ENCODE measurements at places on chromosomes 7 and 10.
A peak's percentile ranks its signal among the peaks of the same experiment; 100 is the strongest.

DNA sequence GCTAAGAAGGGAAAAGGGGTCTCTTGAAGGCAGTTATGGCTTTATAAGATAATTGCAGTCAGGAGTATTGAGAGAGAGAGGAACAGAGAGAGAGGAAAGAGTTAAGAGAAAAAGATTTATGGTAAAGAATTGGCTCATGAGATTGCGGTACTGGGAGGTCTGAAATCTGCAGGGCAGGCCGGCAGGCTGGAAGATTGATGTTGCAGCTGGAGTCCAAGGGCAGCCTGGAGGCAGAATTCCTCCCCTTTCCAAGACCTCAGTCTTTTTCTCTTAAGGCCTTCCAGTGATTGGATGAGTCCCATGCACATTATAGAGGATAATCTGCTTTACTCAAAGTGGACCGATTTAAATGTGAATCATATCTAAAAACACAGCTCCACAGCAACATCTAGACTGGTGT lies 68.4 kb downstream of the HACD1 start:
- no peak for DNase-seq

GRCh38 chr10:104441329-104442000 lies 87.8 kb downstream of the CFAP58 start:
- DNase-seq: peak; percentile 56

DNA sequence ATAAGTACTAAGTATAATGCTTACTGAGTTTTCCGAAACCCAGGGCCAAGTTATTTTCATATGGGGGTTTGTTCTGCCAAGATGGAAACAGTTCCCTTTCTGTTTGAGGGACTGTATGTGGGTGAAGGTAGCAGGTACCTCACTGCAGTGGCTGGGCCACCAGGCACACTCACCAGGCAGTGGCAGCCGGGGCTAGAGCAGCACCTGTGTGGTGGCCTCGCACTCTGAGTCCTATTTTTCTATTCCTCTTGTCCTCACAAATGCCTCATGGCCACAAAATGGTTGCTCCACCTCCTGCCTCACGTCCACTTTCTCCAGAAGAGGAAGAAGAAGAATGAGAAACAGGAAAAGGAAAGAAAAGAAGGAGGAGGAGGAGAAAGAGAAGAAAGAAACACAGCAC lies 167.3 kb upstream of the SHH start:
- no peak for DNase-seq

- DNase-seq: no peak
These were observed 2.0 kb downstream of the GAL3ST4 start for GRCh38 chr7:100166317-100166940.

GRCh38 chr7:12898620-12899019 lies 211.2 kb downstream of the ARL4A start:
- DNase-seq: no peak

DNA sequence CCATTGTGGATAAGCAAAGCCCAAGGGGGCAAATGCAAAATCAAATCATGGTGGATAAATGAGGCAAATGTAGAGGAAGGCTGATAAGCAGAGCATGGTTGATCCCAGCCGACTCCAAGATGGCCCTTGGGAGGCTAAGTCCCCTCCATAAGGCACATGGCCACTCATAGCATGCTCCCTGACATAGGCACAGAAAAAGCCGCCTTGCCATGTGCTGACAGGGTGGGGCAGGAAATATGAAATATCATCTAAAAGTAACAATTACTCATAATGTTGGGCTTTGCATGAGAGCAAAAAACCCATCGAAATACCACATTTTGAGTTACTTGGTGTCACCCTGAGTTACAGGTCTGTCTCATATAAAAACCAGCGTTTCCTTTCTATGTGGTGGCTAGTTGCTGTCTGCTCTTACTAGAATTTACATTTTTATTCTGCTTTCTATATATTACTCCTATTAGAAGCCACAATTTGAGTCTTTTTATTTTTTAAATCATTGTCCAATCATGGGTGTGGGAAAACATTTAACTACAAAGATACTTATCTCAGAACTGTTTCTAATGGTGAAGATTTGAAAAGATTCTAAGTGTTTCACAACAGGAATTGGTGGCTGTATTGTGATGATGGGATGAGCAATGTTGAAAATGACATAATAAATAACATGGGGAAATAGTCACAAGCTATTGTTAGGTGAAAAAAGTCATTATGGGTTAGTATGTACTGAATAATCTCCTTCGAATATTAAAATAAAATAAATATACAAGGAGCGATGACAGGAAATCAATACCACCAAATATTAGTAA lies 102.7 kb downstream of the CUBN start:
- peak; percentile 32 for DNase-seq

DNA sequence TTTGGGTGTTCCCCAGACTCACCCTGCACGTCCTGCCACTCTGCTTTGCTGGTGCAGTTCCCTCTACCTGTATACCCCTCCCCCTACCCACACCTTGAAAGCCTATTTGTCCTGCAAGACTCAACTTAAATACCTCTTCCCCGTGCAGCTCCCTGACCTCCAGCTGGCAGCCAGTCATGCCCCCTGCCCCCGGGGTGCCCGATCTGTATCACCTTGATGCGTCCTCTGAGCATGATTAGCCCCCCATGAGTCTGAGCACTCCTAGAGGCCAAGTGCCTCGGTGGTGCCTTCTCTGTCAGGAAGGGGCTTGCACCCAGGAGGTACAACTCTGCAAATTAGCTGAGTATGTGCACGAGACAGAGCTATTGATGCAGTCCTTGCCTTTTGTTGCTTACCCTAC lies 95.1 kb downstream of the RGS10 start:
- no peak for DNase-seq

GRCh38 chr7:992709-993607 lies 10.0 kb downstream of the CYP2W1 start:
- DNase-seq: peak; percentile 87

- no peak for DNase-seq
These were observed 1.6 kb downstream of the POLM start for GRCh38 chr7:44080686-44081265.

DNA sequence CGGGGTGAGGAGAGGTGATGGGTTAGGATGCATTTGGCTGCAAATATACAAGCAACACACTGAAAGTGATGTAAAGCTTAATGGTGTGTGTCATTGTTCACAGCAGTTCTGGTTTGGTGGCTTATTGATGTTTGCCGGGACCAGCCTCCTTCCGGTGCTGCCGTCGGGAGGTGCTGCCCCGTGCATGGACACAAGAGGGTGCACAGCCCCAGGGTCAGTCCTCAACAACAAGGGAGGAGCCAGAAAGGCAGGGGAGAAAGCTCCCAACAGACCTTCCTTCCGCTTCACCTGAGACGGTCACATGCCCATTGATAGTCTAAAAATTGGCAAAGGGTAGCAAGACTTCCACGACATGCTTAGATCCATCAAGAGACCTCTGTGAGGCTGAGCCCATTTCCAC lies 9.5 kb downstream of the RNF32 start:
- DNase-seq: peak; percentile 35

DNA sequence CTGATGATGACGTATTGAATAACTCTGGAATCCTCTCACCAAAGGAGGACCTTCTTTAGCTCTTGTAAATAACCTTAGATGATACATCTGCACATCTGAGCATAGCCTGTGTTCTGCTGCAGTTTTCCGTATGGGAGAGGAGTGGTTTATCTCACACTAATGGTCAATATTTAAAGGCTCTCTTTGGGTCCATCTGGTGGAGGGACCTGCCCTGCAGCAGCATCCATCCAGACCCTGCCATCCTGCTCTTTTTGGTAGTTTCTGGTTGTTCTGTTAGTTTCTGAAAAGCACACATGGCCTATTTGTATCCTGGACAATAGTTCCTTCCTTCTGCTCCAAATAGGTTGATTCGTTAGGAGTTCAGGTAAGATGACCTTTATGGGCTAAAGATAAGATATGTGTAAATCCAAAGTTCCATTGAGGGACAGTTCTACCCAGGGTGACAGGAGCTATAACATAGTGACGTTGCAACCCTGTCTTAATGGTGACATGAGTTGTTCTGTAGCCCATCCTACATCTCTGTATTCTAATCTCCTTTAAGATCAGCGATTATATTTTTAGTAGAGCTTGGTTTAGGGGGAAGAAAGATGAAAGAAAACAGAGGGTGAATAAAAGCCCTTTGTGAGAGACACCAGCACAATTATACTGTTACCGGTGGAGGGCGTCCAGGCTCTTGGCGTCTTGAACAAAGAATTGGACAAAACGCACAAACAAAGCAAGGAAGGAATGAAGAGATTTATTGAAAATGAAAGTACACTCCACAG lies 60.0 kb upstream of the KLF14 start:
- no peak for DNase-seq

DNA sequence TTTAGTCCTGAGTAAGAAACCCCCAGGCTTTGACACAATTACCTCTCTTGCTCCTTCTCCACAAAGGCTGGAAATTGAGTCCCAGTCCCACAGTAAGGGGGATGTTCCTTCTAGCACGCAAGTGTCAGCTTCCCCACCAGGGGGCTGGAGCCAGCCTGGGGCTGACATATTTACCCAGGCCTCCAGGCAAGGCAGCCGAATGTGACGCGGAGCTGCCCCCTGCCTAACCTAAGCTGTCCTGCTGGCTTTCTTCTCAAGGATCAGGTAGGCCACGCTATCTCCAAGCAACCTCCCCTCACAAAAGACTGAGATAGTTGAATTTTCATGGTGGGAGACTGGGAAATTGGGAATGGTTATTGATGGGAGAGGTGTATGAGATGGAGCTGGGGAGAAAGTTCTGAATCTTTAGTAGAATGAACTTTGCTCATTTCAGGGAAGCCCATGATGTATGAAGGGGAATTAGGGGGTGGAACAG lies 19.2 kb upstream of the BMPER start:
- no peak for DNase-seq

DNA sequence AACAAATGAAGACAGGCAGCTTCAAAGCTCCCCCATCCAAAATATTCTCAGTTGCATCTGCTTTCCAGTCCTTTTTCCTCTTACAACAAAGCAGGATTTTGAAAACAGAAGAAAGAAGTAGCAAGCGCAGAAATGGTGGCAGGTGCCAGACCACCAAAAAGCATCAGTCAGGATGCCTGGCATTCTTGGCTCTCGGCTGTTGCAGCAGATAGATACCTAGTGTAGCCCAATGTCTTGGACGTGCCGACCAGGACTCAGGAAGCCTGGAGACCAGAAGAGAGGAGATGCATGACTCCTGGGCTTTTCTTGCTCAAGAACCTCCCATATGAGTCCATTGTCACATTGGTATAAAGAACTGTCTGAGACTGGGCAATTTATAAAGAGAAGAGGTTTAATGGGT lies 115.2 kb downstream of the RAB18 start:
- no peak for DNase-seq

- DNase-seq: no peak
These were observed 163.7 kb upstream of the AHR start for GRCh38 chr7:17134786-17135185.

DNA sequence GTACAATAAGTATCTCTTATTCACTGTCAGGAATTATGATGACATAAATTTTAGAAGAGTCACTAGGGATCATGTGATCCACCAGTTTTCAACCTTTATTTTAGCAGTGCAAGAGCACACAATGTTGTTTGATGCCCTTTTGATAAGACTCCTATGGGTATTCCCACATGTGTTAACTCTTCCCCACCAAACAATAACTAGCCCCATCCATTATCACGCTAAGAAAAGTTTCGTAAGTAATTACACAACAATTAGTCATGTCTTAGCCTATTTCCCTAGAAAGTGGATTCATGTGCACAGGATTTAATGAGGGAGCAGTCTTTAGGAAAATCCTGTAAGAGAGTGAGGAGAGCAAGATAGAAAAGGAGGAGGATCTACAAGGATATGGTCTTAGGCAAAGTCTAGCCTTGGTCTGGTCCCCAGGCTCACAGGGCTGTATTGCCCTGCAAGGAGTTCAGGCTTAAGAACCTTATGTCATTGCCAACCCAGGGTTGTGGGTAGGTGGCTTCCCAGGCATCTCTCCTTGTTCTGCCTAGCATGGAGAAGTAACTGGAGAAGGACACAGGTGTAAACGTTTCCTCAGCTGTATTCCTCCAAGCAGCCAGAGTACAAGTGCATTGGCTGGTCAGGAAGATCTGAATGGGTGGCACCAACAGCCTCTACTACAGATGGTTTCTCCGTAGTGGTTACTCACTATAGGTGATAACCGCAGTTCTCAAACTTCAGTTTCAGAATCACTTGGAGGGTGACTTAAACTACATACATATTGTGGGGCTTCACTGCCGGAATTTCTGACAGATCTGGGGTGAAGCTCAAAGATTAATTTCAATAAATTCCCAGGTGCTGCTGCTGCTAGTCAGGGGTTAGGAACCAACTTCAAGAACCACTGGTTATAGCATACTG lies 574.5 kb downstream of the SUGCT start:
- DNase-seq: peak; percentile 21

- DNase-seq: no peak
These were observed 177.4 kb downstream of the ELFN1 start for GRCh38 chr7:1847260-1848001.

- no peak for DNase-seq
These were observed 906.7 kb upstream of the CELF2 start for GRCh38 chr10:10110844-10111490.

DNA sequence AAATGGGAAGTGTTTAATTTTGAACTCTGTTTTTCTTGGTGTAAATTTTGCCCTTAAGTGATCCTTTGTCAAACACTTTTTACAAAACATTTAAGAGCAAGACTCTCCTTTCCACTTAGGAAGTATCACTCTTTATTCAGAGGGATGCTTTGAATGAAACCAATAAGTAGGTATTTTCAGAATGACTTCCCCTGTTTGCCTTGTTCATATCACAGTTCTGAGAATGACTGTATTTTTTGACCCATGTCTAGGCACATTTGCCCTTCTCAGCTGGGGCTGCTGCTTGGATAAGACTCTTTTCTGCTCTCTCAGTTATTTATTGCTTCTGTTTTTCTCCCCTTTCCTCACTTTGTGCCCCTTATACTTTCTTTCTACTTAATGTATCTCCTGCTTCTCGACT lies 98.2 kb downstream of the CCNY start:
- DNase-seq: no peak

GRCh38 chr7:39528849-39529248 lies 37.4 kb upstream of the YAE1 start:
- no peak for DNase-seq

- DNase-seq: no peak
These were observed 50.0 kb downstream of the ESYT2 start for GRCh38 chr7:158779061-158780000.

DNA sequence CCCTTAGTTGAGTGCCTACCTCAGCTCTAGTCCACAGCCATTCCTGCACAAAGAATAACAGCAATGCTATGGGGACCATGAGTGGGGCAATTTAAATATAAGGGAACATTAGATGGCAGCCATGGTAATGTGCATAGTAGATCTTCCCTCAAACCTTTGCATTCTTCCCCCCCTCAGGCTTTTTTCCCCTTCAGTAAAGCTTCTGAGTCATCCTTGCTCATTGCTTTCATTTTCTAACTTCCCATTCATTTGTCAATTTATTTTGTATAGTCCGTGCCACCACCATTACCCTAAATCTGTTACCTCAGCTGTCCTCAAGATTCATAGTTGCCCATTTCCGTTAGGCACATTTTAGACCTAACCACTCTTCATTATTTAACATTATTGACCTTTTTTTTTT lies 10.7 kb downstream of the HECTD2 start:
- DNase-seq: peak; percentile 30

All from MV-4-11 (cell line).